Activated CD4-positive, alpha-beta T cell treated with anti-CD3 and anti-CD28 coated beads, Interleukin-2, Interleukin-6, amounts not matched to agents 100 ng/mL and 50 ng/mL, durations not matched to agents 16 hours and 8 hours (primary cell): ENCODE measurements at places on chromosomes 4 and X.

GRCh38 chr4:61604054-61604453, 403.9 kb downstream of the ADGRL3 start:
- no peak for DNase-seq

GRCh38 chr4:126028876-126029275, 714.1 kb downstream of the FAT4 start:
- no peak for DNase-seq

GRCh38 chr4:85761803-85762528, 287.0 kb downstream of the ARHGAP24 start:
- DNase-seq, result no peak

- DNase-seq, result no peak
These were observed 1593.2 kb downstream of the C4orf33 start for GRCh38 chr4:130689181-130689580.

DNA sequence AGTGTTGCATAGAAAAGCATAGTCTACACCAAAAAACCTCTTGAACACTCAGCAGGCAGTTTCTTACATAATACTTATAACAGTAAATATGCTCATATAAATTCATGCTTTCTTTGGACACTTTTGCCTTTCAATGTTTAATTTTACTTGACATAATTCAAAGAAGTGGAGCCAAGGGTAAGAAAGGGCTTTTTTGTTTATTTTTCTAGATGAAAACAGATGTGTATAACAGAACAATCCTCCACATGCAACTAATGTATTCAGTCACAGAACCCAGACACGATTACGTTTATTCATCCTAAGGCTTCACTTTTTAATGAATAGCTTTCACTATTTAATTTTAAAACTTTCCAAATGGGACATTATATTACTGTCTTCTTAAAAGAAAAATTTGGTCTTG, 58.0 kb upstream of the PTPN13 start:
- no peak for DNase-seq

DNA sequence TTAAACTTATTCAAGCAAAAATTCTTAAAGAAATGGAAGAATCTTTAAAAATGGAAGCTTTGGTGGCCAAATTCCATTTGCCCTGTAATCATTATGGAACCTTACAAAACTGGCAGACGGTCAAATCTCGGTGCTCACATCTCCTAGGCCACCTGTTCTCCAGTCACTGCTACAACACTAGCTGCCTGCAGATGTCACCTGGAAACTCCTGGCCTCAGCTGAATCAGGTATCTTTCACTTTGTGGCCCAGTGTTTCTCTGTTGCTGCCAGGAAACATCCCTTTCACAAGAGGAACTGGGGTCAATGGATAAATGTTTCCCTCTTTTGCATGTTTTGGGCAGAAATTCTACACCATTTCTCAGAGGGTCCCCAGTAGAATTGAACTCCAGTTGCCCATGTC, 4.2 kb upstream of the CXCL3 start:
- DNase-seq, result no peak

DNA sequence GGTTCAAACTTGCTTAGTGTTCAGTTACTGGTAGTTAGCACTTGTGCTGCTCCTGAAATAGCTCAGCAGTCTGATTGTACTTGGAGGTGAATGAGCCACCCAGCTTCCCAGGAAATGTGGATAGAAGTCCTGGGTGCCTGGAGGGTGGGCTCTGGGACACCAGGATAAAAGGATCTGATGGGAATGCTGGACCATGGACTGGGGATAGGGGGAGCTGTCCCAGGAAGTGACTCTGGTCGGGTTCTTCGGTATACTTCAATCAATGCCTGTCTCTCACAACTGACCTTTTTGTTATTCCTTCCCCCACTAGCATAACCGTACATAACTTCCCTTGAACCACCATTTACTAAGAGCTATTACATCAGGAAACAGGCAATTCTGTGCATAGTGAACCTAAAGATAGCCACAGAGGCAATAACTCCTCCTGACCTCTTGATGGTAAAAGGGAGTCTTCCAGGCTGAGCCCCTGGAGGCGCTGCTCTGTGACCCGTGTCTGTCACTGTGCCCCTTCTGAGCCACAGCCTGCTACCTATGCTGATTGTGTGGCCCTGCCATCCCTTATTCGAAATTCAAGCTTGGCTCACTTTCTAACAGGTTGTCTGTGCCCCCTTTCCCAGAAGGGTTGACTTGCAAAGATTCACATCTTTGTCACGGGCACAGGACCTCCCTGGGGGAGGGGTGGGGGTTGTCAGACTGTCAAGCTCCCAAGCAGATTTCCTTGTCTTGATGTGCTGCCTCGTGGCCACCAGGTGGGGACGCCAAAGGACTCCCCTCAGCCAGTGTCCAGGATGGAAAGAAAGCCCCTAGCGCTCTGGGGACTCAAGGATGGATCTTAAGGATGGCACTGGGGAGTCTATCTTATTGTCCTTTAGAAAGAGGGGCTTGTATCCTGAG, 24.5 kb upstream of the WDR1 start:
- DNase-seq, result no peak

DNA sequence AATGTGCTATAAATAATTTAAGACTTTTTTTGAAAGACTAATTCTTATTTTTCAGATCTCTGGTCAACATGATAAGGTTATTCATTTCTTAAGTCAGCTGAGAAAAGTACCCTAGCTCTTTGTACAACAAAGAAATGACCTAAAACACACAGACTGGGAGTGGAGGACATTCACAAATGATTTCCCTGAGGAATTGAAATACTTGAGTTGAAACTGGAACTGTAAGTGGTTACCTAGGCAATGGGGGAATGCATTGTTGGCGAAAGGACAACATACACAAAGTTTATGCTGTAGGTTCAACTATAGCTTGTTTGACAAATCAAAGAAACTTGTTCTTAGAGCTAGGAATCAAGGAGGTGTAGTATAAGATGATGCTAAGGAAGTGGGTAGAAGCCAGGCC, 915.5 kb downstream of the FAT4 start:
- no peak for DNase-seq

- peak; percentile 1 for DNase-seq
These were observed 63.1 kb downstream of the SERPINA7 start for GRCh38 chrX:105975382-105975781.

DNA sequence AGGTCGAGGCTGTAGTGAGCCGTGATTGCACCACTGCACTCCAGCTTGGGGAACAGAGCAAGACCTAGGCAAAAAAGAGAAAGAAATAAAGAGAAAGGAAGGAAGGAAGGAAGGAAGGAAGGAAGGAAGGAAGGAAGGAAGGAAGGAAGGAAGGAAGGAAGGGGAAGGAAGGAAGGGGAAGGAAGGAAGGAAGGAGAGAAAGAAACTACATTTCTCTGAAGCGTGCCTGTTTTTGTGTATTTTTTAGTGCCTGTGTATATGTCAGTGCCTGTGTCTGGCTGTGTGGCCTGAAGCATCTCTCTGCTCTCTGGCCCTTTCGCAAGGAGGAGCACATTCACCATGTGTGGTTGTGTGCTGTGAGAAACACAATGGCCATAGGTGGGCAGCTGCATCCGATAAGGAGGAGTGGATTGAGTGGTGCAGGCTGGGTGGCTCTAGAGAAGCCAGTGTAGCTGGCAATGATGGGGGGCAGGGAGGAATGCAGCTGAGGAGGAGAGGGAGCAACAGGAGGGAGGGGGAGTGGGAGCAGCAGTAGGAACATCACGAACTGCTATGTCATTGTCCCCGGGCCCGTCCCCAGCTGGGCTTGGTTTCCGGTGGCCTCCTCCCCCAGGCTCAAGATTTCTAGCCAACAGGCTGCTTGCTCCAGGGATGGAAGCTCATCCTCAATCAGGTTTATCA, 11.4 kb downstream of the SYN1 start:
- no peak for DNase-seq

- no peak for DNase-seq
These were observed 200.8 kb downstream of the SPATA18 start for GRCh38 chr4:52251864-52252263.

- peak; percentile 16 for DNase-seq
These were observed 547 bp downstream of the GUCY1A1 start for GRCh38 chr4:155667222-155667567.

DNA sequence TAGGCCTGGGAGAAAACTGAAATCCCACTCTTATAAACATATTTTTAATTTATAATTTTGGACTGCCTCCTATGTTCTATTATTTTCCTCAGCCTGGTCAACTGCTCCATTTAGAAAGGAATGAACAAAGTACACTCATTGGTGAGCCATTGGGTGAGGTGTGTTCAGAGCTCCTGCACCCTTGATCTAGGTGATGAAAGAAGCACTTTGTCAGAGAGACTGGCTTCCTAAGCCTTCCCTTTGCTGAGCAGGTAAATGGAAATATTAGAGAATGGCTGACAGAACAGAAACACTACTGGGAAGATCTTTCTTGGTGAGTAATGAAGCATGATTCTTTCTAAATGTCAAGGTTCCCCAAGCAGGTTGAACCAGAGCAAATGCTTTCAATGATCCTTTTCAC, 19.0 kb upstream of the ARHGAP24 start:
- DNase-seq, result no peak

- no peak for DNase-seq
These were observed 355.2 kb downstream of the UNC5C start for GRCh38 chr4:95193391-95194224.

- DNase-seq, result no peak
These were observed 119.3 kb upstream of the STS start for GRCh38 chrX:7028246-7028645.

DNA sequence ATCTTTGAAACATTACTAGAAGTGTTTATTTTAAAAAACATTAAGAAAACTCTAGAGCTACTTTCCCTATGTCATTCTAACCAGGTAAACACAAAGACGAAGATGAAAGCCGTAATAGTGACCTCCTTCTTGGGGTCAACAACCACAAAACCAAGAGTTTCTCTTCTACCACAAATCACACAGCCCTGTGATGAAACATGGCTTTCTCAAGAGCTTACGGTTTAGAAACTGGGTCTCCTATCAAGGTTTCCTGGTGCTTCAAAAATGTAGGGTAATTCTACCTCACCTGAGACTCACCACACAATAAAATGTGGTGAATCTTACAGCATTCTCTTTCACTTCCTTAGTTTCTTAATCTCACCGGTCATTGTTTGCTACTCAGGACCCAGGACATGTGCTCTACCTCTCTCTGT, 50.9 kb downstream of the CORIN start:
- no peak for DNase-seq

GRCh38 chrX:124502166-124502565, 155.8 kb downstream of the SH2D1A start:
- DNase-seq, result no peak

DNA sequence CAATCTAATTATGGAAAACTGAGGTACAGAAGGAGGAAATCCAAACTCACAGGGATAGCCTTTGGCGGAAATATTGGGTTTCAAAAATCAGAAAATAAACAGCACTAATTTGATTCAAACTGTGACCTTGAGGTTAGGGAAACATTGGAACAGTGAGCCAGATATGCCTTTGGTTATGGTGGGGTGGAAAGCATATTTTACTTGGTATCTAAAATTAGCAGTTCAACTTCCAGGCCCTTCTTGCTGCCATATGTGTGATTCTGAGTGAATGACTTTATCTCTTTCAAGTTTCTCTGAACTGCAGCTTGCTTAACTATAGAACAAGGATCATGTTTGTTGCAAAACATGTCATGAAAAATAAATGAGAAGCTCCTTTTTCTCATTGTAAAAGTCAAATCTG, 240.9 kb upstream of the VEGFC start:
- DNase-seq, result no peak

DNA sequence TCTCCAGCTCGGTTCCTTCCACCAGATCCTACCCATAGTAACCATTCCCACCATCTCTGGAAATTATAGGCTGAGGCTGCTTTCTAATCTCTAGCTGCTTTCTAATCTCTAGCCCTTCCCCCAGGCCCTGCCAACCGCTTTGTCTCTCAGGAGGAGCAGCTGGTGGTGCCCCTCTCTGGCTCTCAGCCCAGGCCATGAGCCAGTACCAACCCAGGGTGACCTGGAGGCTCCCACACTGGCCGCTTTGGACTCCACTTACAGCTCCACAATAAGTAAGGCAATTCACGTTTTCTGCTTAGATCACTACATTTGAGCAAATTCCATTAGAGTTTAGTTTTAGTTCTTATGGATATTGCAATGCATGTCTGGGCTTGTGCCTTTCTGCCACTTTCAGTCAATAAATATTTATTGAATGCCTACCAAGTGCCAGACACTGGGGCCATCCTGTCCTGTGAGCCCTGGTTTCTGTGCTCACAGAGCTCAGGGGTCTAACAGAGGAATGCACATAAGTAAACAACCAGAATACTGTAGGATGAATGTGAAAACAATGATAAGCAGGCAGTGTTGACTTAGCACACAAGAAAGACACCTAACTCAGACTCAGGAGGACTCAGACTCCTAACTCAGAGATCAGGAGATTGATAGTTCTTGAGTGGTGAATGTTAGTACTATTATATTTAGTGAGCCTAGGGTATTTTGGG, 38.9 kb downstream of the SMC1A start:
- DNase-seq, result no peak
